ENCODE measurements at places on chromosomes 4 and X.

DNA sequence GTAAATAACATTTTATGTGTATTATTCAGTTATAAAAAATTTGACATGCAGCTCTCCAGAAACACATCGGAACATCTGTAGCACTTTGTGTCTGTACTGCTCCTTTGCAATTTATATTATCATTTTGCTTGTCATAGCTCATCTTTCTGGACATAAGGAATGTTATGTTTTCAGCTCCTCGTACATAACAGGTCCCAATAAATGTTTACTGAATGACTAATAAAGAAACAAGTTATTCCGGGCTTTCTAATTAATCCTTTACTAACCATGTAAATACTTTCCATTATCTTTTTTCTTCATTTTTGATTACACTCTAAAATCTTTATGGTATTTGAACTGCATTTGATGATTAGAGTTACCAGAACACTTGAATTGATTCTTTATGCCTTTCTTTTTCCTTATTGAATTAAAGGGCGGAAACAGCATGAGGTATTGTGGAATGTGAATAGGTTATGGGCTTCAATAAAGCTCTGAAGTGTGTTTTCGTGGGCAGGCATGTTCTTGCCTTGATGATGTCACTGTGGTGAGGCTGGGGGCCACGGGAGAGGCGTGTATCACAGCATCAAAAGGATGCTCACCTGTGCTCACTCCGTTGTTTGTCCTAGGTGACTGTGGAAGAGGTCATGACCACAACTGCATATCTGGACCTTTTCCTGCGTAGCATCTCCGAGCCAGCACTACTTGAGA lies 131.6 kb downstream of the GATB start:
- no peak for DNase-seq

GRCh38 chr4:61772126-61772525 lies 572.0 kb downstream of the ADGRL3 start:
- no peak for DNase-seq

DNA sequence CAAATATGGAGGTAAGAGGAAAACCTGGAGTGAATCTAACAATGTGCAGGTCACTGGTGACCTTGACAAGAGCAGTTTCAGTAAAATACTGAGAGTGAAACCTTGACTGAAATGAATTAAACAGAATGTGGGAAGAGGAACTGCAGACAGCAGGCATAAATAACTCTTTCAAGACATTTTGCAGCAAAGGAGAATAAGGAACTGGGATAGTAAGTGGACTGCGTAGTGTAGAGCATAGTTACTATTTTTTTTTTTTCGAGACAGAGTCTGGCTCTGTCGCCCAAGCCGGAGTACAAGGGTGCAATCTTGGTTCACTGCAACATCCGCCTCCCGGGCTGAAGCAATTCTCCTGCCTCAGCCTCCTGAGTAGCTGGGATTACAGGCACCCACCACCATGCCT lies 24.0 kb downstream of the RBMX start:
- DNase-seq = no peak

DNA sequence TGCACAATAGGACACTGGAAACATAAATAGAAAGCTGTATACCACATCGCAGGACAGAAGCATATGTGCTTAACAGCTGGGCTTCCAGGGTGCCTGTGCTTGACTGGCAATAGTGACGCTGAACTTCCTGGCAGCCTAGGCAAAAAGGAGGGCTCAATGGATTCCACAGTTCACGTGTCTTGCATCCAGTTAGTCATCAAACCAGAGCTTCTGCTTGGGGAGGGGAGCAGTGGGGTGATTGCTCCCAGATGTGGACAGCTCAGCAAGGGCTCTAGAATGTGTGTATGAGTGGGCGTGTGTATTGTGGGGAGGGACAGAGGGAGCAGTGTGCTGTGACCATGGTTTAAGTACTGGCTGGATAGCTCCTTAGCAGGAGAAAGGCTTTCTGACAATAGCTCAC lies 2.3 kb downstream of the PRRG3 start:
- DNase-seq = no peak

DNA sequence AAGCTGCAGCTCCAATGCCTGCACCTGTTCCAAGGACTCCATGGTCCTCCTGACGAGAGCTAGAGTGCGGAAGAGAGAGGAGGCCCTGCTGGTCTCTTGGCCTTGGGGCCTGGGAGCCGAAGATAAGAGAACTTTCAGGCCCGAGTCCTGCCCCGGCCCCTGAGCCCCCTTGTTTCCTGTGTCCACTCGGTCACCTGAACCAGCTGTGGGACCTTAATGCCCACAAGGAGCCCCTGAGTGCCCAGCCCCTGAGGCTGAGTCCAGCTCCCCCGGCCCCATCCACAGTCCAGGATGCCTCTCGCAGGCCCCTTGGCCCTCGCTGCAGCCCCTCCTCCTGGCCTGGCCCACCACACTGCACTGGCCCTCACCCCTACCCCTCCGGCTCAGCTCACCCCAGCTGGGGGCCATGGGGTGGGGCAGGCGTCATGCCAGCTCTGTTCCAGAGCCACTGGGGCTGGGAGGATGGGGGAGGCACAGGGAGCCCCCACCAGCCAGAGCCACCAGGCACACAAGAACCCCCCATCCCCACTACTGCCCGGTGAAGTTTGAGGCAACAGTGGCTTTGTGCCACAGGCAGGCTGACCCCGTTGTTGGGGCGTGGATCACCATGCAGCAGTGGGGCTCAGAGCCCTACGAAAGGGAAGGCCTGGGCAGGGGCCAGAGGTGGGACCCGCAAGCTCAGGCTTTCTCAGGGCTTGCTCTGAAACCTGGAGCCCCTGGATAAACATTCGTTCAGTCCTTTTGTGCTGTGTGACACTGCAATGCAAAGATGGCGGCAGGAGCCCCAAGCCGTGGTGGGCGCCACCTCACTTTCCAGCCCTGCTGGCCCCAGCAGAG lies 14.1 kb downstream of the NAT8L start:
- no peak for DNase-seq

DNA sequence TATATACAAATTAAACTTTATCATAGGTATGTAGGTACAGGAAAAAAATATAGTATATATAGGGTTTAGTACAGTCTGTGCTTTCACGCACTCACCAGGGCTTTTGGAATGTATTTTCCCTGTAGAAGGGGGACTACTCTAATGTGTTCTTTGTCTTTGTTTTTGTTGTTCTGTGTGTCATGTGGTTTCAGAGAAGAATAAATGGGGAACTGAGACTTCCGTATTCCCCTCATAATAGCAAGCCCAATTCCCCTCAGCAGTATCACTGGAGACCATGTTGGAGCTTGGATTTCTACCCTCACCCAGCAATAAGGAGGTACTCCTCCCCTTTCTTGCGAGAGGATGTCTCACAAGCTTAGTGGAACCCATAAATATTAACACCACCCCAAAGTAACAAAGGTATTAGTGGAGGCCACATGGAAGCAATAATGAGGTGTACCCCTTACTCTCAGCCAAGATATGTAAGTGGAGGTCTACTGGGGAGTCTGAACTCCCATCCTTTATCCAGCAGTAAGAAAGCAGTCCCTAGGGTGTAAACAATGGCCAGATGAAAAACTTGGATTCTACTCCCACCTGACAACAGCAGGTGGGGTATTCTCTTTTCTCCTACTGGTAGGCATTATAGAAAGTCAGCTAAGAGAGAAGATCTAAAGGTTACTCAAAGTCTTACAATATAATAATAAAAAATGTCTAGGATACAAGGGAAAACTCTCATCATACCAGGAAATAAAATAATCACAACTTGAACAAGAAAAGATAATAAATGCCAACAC lies 805.4 kb upstream of the GALNTL6 start:
- DNase-seq = no peak

- DNase-seq = no peak
Observed at GRCh38 chrX:39705290-39705689, 392.5 kb downstream of the BCOR start.

- no peak for DNase-seq
Observed at GRCh38 chr4:138087066-138087719, 155.0 kb downstream of the SLC7A11 start.

- no peak for DNase-seq
Observed at GRCh38 chrX:155070663-155070974, 317 bp downstream of the CMC4 start.

- DNase-seq = no peak
Observed at GRCh38 chr4:119209077-119209476, 3.4 kb upstream of the USP53 start.

DNA sequence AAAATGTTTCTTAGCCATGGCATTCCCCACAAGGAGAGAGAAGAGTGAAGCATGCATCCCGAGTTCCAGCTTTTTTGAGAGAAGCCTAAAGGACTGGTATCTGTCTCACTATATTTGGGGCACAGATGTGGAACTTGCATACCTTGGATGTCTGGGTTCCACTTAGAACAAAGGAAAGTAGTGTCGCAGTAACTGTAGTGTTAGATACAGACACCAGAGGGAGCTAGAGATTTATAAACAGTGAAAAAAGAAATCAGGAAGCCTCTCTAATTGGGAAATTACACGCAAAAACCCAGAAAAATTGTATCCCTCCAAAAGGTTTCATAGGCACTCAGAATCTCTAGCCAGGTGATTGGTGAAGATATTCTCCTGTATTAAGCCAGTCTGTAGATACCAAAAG lies 34.4 kb downstream of the AGTR2 start:
- no peak for DNase-seq

- no peak for DNase-seq
Observed at GRCh38 chr4:130479020-130479419, 1383.1 kb downstream of the C4orf33 start.

- no peak for DNase-seq
Observed at GRCh38 chrX:21905313-21905712, 35.2 kb upstream of the SMS start.

DNA sequence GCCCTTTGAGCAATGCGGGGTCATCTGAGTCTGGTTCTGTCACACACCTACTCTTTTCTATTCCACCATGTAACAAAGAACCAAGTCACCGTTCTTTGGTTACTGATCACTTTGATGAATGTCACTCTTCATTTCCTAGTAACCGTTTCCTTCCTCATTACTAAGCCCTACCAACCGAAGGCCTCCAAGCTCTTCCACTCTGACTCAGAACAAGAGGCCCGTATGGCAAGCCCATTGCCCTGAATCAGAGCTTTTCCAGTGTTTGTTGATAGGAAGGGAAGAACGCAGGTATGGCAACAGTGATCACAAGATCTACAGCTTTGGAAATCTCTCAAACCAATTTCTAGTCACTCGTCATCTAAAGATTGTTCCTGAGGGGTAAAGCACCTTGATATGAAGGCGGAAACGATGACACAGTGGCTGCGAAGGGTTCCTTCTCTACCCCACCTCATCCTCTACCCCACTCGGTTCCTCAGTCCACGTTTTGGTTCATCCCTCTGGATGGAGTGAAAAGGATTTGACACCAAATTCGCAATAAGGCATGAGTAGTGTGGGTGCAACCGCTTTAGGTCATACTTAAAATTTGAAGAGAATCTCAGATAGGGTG lies 28.0 kb upstream of the CD40LG start:
- no peak for DNase-seq

- no peak for DNase-seq
Observed at GRCh38 chr4:69064391-69064790, 31.9 kb upstream of the UGT2B7 start.

GRCh38 chrX:19814240-19814639 lies 73.2 kb downstream of the SH3KBP1 start:
- no peak for DNase-seq

GRCh38 chrX:40755291-40756249 lies 20.2 kb upstream of the MED14 start:
- no peak for DNase-seq

DNA sequence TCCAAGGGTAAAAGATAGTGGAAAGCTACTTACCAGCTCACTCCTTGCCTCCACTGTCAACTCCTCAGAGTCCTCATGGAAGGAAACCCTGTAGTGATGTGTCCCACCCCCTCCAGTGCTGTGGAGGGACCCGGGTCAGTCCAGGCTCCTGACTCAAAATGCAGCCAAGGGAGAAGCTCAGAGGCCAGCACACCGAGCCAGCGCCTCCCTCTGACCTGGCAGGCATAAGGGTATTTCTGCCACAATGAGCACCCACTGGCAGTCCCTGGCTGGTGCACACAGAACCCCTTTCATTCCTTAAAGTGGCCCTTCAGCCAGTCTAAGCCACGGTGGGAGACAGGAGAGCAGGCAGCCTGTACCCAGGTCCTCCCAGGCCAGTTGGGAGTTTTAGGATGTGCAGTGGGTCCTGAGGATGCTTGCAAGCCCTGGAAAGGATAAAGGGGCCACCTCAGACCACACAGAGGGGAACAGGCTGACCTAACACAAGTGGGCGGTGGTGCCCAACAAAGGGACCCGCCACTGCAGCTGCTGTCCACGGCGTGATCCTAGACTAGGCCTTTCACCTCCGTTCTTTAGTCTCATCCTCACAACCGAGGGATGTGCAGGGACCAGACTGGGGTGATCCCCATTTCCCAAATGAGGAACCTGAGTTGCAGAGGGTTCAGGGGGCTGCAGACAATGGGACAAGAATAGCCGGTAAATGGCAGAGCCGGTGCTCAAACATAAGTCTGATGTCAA lies 5.7 kb downstream of the JAKMIP1 start:
- DNase-seq = no peak
